ENCODE measurements at places on chromosomes 7 and 10. TPM values are rescaled to one million over a fixed set of nuclear protein-coding genes. Genes with fewer than 3 reads are reported as not detected.

Gene SPDYE16
- 0.34 TPM for polyA plus RNA-seq

Gene BEND7
- polyA plus RNA-seq: 0.10 TPM

Gene C10orf71
- polyA plus RNA-seq: not detected

Gene GIMAP6
- 0.45 TPM for polyA plus RNA-seq

- DNase-seq: no peak
These were observed 18.4 kb downstream of the DLG5 start for GRCh38 chr10:77907900-77908717.

DNA sequence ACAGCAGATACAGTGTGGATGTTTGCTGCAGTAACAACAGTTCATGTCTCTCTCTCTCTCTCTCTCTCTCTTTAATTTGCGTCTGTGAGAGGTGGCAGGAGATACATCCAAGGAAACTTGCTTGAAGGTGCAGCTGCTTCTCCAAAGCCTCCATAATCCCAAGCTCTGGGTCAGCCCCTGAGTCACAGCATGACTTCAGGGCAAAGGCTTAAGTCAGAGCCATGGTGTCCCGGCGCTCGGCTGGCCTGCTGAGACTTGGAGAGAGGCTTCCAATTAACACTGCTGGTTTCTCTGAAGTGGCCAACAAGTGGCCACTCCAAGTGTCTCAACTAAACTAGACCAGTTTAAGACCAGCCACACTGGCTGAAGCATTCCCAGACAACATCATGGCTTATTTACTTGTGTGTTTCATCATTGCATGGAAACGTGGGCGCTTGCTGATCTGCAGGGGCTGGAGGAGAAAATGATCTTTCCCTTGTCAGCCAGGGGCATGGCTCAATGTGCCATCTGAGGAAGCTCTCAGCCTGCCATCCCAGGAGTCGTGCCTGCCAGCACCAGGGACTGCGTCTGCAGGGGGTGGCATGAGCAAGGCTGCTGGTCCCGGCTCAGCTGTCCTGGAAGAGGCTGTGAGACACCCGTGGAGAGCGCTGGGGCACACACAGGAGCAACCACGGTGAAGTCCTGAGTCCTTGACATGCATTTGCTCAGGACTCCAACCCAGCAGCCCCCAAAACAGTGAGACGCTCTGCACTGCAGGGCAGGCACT lies 254.2 kb downstream of the COBL start:
- no peak for DNase-seq

DNA sequence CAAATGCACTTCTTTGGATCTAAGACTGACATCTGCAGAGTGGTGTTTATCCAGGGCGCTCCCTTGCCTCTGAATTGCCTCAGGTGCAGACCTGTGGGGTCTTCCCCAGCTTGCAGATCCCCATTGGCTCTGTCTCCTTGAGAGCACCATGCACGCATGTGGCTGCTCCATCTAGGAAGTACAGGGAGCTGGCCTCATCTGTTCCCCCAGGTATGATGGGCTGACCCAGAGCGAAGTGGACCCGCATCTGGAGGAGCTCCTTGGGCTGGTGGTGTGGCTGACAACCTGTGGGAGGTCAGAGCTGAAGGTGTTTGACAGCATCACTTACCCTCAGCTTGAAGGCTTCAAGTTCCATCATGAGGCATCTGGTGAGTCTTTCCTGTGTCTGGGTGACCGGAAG lies 44.5 kb downstream of the WDFY4 start:
- DNase-seq: no peak

GRCh38 chr7:79296553-79297320 lies 156.7 kb downstream of the MAGI2 start:
- DNase-seq: no peak

GRCh38 chr7:98038731-98039130 lies 48.7 kb upstream of the OCM2 start:
- DNase-seq: no peak
